Posterior vena cava (tissue), 2 donors: ENCODE measurements at places on chromosomes 3 and 15. TPM values are rescaled to one million over a fixed set of nuclear protein-coding genes. Genes with fewer than 3 reads are reported as not detected.

The TMEM158 gene
- 22.7 TPM for total RNA-seq

The GRM7 gene
- total RNA-seq: 1.1 TPM

The CLK3 gene
- 37.7 TPM for total RNA-seq

The CCR5 gene
- total RNA-seq: 2.1 TPM

DNA sequence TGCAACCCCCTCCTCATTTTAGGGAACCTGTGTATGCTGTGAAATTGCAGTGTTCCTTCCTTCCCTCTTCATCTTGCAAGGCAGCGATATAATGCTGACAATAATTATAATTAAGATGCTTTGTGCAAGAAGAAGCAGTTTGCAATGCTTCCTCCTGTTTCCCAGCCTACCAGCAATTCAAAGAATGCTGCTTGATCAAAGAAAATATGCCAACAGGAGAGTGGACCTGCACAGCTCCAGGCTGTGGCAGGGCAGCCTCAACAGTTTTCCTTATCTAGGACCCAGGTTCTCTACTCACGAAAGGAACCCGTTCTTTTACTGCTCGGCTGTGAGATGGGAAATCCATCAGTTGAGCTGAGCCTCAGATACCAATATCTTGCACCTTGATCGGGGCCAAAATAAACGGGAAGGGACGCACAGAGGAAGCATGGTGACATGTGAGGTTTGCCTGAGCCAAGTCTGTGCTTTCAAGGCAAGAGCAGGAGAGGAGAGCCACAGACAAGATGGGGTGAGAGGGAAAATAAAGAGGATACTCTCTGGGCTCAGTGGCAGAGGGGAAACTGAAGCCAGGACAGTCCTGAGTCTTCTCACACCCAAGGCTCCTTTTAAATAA, 22.6 kb upstream of the LRTM1 start:
- DNase-seq: no peak

GRCh38 chr3:187958432-187959003, 195.4 kb upstream of the LPP start:
- no peak for DNase-seq

- DNase-seq: no peak
These were observed 816.4 kb downstream of the ROBO1 start for GRCh38 chr3:78951342-78951945.

DNA sequence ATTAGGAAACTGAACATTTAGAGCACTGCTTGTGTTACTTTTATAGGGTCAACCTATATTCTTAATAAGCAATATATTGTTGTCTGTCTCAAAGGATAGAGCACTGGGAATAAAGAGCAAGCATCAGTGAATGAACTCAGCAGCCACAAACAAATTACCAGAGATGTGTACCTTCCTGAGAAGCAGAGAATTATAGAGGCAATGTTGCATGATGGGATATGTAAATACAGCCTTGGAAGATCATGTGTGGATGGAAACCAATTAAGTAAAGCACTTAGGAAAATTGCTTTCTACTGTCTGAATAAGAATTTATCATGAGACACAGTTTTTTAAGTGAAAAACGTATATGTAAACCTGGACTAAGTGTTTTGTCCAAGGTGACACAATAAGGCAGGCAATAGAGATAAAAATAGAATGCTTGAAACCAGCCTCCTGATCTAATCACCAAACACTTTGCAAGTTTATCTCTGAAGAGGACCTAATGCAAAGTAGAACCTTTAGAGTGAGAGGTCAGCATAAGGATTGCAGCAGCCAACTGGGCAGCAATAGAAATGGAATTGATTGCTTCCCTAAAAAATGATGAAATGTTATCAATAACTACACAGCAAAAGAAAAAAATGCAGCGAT, 848.0 kb downstream of the TUSC7 start:
- DNase-seq: no peak

DNA sequence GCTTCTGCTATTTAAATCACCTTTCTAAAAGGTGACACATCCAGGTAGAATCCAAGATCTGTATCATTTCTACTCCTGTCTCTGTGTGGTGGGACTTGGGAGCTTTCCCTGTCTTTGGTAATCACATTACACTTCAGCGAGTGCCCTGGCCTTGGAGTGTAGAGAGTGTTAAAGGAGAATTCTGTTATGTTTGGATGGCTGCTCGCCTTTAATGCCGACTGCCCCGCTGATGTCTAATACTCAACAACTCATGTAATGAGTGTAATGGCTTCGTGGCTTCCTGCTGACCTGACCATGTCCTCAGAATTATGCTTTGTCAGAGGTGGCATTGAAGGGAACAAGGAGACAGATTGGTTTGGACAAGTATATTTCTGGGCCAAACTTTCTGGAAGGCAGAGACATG, 66.3 kb upstream of the LRTM1 start:
- no peak for DNase-seq

- no peak for DNase-seq
These were observed 30.4 kb downstream of the TIPIN start for GRCh38 chr15:66326051-66326450.

- no peak for DNase-seq
These were observed 296 bp downstream of the TPRA1 start for GRCh38 chr3:127590282-127590592.
